Naive thymus-derived CD8-positive, alpha-beta T cell (primary cell): ENCODE measurements at places on chromosomes 4 and X.

- no peak for DNase-seq
Observed at GRCh38 chr4:156705311-156705710, 266.3 kb downstream of the PDGFC start.

GRCh38 chr4:26459054-26459755 is 31.1 kb downstream of the CCKAR start:
- DNase-seq: peak; percentile 57

DNA sequence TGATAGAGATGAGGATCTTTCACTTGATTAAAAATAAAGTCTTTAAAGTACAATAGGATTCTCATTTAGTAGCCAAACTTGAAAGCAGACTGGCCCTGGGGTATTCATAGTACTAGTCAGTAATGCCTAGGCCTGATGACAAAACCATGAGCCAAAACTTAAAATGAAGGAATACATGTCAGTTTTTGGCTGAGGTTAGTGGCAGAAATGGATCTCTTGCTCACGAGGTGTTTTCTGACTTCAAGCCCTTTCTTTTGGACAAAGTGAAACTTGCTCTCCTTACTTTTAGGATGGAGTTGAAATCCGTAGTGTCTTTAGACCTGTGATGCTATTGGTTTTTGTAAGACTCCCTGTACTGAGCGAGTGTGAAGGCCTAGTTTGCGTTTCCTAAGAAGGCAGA is 157.7 kb downstream of the CCNG2 start:
- DNase-seq: no peak

DNA sequence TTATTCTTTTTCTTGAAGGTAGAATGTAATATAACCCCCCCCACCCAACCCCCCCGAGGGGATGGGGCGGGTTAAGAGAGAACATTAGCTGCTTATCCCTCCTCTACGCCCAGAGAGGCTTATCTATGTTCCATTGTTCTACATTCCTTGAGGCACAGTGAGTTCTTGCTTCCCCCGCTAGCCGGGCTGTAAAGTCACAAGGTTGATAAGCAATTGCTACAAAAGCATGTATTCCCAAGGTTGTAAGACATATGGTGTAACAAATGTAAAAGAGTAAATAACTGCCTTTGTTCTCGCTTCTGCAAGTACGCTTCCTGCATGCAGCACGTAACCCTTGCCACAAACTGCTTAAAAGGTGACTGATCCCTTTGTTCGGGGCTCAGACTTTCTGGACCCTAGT is 8.2 kb downstream of the DCAF8L2 start:
- DNase-seq: no peak

GRCh38 chr4:80180743-80181142 is 16.6 kb upstream of the PRDM8 start:
- no peak for DNase-seq

DNA sequence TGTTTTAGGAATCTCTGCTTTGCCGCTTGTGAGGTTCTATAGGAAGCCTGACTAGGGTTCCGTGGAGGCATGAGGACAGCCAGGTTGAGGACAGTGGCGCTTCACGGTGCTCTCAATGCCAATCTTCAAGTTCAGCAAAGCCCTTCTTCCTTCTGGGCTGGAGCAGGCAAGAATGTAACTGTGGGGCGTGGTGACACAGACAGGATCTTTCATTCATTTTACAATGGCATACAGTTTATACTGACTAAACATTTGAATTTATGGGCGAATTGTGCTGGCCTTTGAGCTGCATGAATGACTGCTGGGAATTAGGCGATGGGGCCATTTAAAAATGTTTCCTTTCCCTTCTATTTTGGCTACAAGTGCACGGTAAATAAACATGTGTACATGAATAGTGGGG is 2.9 kb upstream of the NHS start:
- no peak for DNase-seq

DNA sequence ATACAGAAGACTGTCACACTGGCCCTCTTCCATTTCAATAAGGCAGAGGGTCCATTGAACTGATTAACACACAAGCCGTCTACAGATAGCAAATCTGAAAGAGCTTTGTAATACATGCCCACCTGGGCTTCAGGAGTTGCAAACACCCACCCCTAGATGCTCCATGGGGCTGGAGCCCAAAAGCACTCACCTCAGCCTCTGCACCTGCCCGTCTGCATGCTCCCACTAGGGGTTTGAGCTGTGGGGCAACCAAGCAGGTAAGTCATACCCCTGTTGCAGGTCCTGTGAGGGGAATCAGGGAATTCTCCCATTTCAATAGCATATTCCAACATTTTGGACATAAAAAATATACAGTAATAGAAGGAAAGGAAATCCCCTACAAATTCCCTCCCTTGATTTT is 243.0 kb upstream of the KCNIP4 start:
- DNase-seq: no peak

DNA sequence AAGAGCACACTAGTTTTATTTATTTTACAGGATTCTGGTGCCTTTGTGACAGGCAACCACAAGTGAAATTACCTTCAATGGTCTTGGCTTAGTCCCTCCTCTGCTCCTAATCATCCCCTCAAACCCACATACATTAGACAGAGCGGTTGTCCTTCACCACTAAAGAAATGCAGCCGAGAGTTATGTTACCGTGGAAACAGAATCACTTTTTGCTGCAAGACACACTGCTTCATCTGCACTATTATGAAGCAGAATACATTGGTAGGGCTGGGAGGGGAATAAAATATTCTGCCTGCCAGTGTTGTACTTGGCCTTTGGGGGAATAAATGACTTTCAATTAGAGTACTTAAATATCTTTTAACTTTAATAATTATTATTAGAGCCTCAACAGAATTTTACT is 75.2 kb downstream of the ARHGEF38 start:
- DNase-seq: no peak

DNA sequence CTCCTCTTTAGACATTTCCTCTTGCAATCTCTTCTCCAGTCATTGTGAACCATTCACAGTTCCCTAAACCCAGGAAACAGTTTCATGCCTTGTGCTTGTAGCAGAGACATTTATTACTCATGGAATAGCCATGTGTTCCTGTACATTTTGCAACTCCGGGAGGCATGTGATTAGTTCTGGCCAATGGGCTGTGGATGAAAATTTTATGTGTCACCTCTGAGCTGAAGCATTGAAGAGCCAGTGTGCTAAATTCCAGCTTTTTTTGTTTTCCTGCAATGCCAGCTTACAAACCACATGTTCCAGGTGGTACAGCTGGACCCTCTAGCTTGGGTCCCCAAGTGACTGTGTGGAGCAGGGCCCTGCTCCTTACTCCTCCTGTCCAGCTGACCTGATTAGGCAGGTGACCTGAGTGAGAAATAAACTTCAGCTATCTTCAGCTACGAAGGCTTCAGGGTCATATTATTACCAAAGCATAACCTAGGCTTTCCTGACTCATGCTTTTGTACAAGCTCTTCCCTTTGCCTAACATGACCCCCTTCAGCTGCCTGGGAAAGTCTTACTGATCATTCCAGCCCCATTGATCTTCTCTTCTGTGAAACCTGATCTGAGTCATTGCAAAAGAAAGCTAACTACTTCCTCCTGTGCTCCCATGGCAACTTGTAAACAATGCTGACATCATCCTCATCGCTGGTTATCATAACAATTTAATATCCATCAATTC is 200.4 kb downstream of the PTTG2 start:
- DNase-seq: peak; percentile 21

DNA sequence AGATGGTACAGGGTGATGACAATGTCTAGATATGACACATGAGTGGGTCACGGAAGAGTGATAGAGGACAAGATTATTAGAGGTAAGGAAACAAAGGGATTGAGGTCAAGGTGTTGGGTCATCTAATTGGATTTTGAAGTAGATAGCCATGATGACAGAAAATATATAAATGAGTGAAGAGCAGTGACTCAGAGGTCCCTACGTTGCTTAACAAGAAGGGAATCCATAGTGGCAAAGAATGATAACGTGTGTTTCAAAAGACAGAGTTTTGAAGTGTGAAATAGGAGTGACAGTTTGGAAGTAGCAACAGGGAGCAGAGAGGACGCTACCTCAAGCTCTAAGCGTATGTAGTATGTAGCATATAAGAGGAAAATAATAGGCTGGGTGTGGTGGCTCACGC is 22.2 kb upstream of the CAMK2D start:
- DNase-seq: no peak
